ENCODE measurements at places on chromosomes 16 and 17. TPM values are rescaled to one million over a fixed set of nuclear protein-coding genes. Genes with fewer than 3 reads are reported as not detected.

GRCh38 chr17:2247005-2247404 is 56.6 kb downstream of the SMG6 start:
- DNase-seq = no peak

DNA sequence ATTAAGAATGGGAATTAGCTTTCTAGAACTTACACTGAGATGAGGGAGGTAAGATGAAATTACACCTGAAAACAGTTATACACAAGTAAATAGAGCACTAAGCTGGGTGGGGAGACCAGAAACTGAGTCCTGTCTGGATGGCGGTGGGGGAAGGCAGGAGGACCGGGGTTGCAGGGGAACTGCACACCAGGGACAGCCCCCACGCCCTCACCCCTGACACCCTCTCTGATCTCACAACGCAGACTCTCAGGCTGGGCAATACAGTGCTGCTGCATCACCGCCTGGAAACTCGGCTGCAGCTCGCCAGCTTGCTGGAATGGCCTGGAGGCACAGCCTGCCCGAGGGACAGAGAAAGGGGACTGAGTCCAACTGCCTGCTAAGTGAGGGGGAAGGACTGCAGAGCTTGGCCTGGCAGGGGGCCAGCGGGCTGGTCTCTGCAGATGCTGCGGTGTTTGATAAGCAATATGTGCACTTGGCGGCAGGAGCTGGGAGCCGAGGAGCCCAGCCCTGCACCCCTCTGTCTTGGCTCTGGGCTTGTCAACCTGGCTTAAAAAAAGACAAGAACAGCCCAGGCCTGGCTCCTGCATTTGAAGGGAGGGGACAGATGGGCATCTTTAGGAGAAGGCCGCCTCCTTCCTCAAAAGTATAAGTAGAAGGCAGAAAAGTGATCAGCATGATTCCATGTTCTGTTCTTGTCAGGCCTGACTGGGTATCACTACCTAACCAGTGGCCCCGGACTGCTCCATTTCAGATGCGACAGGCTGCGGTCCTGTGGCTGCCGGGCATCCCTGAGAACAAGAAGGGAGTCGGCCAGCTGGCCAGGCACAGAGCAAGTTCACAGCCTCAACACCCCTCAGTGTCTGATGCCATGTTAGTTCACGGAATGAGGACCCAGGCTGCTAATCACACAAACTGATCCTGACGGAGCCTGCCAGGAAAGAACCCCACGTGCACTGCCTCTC is 30.2 kb downstream of the SPHK1 start:
- no peak for DNase-seq

DNA sequence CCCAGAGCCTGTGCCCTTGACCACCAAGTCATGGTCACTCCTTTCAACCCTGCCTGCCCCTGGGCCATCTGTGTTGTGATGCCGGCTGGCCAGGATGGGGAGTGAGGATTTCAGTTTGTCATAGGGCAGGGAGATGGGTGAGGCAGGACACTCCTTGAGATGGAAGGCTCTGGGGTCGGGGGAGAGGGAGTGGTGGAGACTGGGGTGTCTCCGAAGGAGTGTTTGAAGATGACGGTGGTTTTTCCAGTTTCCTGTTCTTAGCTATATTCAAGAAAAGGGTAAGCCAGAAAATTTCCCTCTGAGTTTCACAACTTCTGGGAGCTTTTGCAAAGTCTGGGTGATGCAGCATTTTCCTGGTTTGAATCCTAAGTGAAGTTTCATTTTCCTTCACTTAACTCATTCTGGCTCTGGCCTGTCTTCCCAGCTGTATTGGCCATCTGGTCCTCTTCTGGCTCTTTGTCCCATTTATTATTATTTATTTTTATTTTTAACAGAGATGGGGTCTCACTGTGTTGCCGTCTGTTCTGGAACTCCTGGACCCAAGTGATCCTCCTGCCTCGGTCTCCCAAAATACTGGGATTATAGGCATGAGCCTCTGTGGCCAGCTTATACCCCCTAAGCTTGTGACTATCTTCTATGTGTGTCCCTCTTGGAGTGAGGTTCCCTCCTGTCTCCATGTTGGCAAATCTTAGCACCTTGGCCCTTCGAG is 27.7 kb downstream of the ABCC1 start:
- no peak for DNase-seq

DNA sequence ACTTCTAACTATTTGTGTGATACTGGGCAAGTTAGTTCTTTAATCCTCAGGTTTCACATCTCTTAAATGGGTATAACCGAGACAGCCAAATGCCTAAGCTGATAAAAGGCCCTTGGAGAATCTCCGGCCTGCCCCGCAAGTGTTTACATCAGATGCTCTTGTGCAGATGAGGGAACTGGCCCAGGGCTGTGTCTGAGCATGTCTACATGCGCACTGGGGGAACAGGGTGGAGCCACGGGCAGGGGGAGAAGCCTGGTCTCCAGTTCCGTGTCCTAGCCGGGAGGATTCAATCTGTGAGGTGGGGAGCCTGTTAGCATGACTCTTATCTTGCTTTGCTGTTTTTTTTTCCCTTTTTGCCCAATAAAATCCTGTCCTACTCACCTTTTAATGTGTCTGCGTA is 222.9 kb downstream of the CDH8 start:
- no peak for DNase-seq

- no peak for DNase-seq
Observed at GRCh38 chr16:61149709-61150108, 886.5 kb downstream of the CDH8 start.

DNA sequence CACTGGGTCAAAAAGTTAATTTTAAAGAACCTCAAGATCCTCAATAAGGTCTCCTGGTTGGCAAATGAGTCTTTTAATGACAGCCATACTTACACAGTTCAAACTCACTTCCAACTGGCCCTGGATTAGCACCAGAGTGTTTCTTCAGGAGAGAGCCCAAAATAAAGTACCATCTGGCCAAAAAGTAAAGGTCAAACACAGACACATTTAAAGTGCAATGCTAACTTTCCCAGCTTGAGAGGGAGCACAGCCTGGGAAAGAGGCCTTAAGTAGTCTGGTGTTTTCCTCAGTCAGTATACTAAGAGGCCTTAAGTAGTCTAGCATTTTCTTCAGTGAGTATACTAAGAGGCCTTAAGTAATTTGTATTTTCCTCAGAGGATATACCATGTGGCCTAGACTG is 46.6 kb upstream of the ERN1 start:
- DNase-seq = no peak

- no peak for DNase-seq
Observed at GRCh38 chr17:18362698-18363100, 651 bp downstream of the SHMT1 start.

DNA sequence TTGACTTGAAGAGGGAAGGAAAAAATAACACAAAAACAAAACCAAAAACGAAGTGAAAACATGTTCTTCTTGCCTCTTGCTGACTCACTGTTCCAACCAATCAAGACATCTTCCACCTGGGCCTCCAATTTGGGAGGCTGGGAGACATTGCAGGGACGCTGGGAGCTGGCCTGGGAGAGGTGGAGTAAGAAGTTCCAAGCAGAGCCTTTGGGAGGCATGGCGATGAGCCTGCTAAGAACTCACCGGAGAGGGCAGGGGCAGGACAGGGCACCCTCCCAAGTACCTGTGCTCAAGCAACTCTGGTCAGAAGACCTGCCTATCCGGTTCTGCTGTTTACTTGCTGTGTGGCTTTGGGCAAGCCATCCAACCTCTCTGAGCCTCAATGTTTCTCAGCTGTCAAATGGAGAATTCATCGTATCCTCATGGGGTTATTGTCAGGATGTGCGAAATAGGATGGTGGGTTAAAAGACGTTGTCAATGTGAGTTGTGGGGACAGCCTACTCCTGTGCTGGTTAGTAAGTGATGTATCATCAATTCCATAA is 856 bp upstream of the GLP2R start:
- DNase-seq = no peak

GRCh38 chr16:67053767-67054334 is 24.9 kb downstream of the CBFB start:
- DNase-seq = no peak

Gene CORO1A
- 7.0 TPM for total RNA-seq

Gene CCL8
- total RNA-seq = not detected

Gene SLFN12L
- total RNA-seq = 0.17 TPM

Measured in HCT116 (cell line).